ENCODE measurements at places on chromosomes 12 and 14. TPM values are rescaled to one million over a fixed set of nuclear protein-coding genes. Genes with fewer than 3 reads are reported as not detected.

SLC2A13 gene
- total RNA-seq: 13.0 TPM

DNA sequence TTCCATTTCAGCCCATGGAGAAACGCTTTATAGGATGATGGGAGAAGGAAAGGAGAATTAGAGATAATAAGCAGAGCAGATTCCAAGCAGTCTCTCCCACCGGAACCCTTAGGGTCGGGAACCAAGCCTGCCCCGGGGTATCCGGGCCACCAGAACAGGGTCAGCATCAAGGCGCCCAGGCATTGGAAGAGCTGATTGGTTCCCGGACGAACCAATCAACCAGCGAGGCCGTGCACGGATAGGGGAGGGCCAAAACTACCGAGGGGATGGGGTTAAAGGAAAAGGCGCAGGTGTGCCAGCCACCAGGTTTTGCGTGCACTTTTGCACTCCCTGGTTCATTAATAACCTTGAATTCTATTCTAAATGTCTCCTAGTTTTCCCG is 1.7 kb downstream of the PPM1H start:
- no peak for DNase-seq

DNA sequence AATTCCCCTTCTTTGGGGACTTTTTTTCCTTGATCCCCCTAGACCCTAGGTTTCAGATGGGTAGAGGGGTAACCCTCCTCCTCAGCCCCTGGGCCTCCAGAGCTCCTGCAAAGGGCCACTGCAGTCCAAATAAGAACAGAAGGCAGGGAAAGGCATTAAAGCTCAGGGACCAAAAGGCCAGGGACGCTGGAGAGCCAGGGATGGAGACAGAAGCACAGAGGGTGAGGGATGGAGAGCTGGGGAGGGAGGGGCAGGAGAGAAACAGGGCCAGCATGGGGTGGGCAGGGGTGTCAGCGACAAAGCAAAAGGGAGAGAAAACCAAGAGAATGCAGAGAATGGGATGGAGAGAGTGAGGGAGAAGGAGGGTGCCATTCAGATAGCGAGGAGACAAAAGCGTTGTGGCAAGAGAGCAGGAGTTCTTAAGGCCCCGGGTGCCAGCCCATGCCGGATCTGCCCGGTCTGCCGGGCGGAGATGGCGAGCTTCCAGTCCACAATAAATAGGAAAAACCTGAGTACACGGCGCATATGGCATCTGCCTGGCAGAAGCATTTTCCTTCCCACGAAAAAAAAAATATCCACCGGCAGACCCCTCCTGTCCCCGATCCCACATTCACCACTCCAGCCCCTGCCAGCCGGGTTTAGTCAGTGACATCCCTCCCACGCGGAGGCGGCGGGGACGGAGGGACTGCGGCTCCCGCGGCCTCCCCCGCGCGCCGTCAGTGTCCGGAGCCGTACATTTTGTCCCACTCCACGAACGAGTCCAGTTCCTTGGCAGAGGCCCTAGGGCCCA is 28.6 kb downstream of the FIGNL2 start:
- no peak for DNase-seq

GRCh38 chr12:51721282-51721940 is 127.1 kb downstream of the FIGNL2 start:
- DNase-seq: no peak

- no peak for DNase-seq
These were observed 101.3 kb downstream of the PTPRB start for GRCh38 chr12:70535896-70536374.

GPR162 gene
- total RNA-seq: 7.0 TPM

REM2 gene
- total RNA-seq: 0.39 TPM

DNA sequence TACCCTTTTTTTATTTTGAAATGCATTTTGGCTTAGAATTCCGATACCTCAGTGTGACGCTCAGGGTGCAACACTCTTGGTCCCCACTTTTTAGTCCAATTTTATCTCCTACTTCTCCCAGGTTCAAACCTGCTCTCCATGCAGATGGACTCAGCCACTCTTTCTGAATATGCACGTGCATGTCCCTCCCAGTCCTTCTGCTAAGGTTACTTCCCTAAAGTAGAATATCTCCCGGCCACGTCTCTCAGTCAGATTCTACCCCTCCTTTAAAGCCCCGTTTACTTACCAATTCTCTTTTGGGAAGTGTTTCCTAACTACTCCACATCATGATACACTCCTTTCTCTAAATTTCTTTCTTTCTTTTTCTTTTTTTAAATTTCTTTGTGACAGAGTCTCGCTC is 15.5 kb upstream of the PARP11 start:
- no peak for DNase-seq

Data from mesenteric fat pad (tissue), 1 donor.